ENCODE measurements at places on chromosomes 4 and X.

DNA sequence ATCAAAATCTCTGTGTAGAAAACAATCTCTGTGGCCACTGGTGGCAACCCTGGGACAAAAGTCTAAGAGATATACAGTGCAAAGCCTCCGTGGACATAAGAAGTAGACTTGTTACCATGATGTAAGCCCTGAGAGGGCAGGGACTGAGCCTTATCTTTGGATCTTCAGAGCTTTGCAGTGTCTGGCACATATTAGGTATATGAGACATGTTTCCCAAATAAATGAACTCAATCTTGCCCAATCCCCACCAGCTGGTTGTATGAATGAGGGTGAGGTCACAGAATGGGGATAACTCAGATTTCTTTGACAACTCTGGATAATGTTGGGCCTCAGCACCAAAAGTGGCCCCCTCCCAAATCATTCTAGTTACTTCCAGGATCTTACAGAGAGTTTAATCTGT lies 511.4 kb upstream of the DIPK2B start:
- DNase-seq, result no peak

DNA sequence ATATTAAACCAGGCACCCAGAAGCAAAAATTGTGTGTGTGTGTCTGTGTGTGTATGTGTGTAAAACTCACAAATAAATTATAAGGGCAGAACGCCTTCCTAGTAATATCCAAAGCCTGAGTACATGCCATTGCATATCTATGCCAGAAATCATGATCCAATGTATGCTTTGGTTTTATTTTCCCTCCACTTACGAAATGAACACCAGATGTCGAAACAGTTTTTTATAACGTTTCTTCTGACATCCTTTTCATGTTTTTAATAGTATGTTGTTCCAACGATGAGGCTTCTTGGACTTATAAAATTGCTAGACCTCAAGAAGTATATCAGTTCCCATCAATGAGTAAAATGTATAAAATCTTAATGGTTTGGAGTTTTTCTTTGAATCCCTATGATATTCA lies 55.4 kb downstream of the KCNIP4 start:
- DNase-seq, result no peak

- no peak for DNase-seq
Observed at GRCh38 chrX:72258174-72258573, 18.9 kb downstream of the RPS4X start.

DNA sequence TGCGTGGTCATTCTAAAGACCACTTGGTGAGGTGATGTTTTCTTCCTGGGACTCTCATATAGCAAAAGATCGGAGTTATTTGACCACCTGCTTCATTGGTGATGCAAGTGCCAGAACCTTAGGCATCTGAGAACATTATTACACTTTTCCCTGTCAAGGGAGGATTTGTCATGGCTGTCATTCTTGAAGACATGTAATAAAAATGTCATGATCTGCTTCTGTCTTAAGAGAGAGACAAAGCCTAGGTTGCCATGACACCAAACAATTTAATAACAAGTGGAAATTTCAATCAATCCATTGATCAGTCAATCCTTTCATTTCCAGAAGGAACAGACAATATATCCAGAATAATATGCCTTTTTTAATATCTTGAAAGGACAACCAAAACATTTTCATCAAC lies 97.9 kb upstream of the OR13H1 start:
- no peak for DNase-seq

Measured in SIG-M5 (cell line).